Heart right ventricle (tissue), 16 donors: ENCODE measurements at places on chromosomes 11 and 22. TPM values are rescaled to one million over a fixed set of nuclear protein-coding genes. Genes with fewer than 3 reads are reported as not detected.

GRCh38 chr22:39724390-39724789 lies 153.8 kb downstream of the CACNA1I start:
- no peak for DNase-seq

- no peak for DNase-seq
Measured at GRCh38 chr11:93028960-93029522, 59.6 kb downstream of the MTNR1B start.

B3GAT1 gene
- 0.05 TPM for total RNA-seq

DNA sequence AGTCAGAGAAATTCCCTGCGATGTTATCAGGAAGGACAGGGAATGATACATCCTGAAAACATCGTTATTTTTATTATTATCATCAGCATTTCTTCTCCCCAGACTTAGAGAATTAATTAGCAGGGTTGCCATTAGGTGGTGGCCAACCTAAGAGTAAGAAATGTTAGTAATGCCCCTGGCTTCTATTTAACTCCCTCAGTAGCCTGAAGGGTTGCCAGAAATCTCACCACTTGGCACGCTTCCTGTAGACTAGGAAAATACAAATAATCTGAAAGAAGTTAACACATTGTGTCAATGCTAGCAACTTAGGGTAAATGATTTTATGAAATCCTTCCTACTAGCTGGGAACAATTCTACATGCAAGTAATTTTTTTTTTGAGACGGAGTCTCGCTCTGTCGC lies 45.5 kb downstream of the ENDOD1 start:
- no peak for DNase-seq

- peak; percentile 46 for DNase-seq
Measured at GRCh38 chr11:114774599-114775361, 96.5 kb downstream of the NXPE2 start.

ISX gene
- total RNA-seq = not detected

GRCh38 chr11:90646266-90646665 lies 423.4 kb upstream of the CHORDC1 start:
- DNase-seq = no peak

DMC1 gene
- 1.7 TPM for total RNA-seq

DNA sequence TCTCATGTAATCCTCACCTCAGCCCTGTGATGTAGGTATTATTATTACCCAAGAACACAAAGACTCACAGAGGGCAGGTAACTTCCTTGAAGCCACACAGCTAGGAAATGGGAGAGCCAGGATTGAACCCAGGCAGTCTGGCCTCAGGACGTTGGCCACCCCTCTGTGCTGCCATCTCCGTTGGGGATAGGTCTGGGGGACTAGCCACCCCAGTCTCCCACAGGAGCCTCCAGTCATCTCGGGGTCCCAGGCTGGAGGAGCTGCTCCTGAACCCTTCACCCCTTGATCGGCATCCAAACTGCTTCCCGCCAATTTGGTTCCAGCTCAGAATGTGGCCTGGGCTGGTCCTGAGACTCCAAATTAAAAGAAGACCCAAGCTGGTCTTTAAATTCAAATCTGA lies 10.4 kb upstream of the TCF20 start:
- no peak for DNase-seq

DNA sequence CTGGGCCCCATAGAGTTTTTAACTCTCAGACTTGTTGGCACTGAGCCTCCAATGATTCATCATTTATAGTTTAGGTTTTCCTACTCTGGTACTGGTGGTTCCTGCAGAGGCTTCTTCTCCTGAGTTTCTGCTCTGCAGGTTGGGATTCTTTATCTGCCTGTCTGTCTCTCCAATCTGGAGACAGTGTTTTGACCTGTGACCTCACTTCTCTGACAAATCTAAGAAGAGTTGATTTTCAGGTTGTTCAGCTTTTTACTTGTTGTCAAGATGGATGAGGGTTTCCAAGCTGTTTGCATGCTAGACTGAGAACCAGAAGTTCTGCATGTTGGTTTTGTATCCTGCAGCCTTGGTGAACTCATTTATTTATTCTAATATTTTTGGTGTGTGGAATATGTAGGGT lies 63.9 kb downstream of the JAM3 start:
- no peak for DNase-seq

- DNase-seq = peak; percentile 83
Measured at GRCh38 chr22:27662359-27663301, 138.9 kb downstream of the MN1 start.

DNA sequence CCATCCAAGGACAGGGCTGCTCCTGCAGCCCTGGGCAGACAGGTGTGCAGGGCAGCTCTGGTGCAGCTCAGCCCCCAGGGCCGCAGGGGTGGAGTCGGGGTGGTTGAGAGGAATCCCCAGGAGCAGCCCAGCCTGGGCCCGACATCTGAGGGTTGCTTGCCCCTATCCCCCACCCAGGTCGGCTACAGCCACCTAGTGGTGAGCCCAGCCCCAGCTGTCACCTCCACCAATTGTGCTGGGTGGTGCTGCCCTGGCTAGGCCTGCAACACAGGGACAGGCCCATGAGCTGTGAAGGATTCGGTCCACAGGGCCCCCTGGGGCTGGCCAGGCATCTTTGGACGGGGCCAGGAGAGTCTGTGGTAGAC lies 29.6 kb downstream of the RTN4R start:
- peak; percentile 63 for DNase-seq

- no peak for DNase-seq
Measured at GRCh38 chr11:74008373-74009229, at the start of gene UCP3. UCP3 (minus strand) TSS chr11:74009085; CDS start chr11:74007042, 2,043 bp downstream.

CRYBB2 gene
- total RNA-seq = not detected

SF1 gene
- total RNA-seq = 174 TPM

KDM4D gene
- total RNA-seq = 0.89 TPM

DNA sequence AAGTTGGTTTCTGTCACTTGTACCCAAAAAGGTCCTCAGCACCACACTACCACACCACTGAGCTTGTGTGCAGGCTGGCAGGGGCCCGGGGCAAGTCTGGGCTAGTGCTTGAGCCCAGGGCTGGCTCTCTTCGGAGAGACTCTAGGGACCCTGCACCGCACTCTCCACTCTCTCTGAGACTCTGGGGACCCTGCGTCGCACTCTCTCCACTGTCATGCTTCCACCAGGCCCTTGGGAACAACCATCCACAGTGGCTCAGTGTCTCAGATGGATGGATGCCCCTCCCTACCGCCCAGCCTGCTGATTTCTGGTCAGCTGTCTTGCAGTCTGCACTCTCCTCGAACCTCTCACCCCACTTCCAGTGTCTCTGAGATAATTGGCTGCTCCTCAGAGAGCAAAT lies 2.0 kb upstream of the SBF1 start:
- DNase-seq = no peak

GRCh38 chr22:19387038-19387437 lies 44.5 kb downstream of the HIRA start:
- DNase-seq = no peak

GRCh38 chr11:69136471-69136870 lies 19.3 kb upstream of the SMIM38 start:
- DNase-seq = no peak

DNA sequence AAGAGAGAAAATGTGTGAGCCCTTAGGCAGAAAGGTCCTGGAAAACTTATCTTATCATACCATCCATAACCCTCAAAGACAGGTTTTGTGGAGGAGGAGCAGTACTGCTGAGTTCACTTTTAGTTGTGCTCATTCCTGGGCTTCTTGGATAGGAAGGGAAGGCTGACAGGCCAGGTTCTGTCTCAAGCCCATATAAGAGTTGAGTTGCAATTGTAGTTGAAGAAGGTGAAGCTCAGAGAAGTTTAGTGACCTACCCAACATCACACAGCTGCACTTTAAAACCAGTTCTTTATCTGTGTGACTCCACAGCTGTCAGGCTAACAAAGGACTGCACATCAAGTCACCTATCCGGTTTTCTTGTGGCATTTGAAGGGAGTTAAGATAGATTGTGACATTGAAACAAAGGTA lies 13.0 kb downstream of the TEAD1 start:
- no peak for DNase-seq

FGF3 gene
- not detected for total RNA-seq

NPAS4 gene
- total RNA-seq = not detected

DNA sequence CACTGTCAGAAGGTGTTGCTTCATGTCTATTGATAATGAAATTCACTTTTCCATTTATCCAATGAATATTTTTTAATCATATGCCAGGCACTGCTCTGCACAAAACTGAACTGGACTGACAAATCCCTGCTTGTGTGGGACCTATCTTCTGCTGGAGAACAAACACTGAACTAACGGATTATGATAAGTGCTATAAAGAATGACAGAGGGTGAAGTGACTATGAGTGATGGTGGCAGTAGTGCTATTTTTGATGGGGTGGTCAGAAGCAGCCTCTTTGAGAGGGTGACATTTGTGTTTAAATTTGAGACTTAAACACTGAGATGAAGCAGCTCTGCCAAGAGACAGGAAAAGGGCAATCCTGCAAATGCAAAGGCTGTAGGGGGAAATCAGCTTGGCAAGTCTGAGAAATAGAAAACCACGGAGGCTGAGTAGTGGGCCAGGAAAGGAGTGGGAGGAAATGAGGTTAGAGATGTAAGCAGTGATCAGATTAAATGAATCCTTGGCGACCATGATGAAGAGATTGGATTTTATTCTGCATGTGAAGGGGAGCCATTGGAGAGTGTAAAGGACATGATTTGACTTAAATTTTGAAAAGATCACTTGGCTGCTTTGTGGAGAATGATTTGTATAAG lies 6.0 kb downstream of the TBCEL start:
- no peak for DNase-seq

GRCh38 chr11:119892311-119892808 lies 163.4 kb upstream of the NECTIN1 start:
- peak; percentile 55 for DNase-seq

OR52K1 gene
- total RNA-seq = not detected

PLEKHB1 gene
- 6.5 TPM for total RNA-seq

- no peak for DNase-seq
Measured at GRCh38 chr11:124943254-124943616, 7.4 kb upstream of the HEPACAM start.

- no peak for DNase-seq
Measured at GRCh38 chr22:37157516-37158285, 8.0 kb upstream of the IL2RB start.

DNA sequence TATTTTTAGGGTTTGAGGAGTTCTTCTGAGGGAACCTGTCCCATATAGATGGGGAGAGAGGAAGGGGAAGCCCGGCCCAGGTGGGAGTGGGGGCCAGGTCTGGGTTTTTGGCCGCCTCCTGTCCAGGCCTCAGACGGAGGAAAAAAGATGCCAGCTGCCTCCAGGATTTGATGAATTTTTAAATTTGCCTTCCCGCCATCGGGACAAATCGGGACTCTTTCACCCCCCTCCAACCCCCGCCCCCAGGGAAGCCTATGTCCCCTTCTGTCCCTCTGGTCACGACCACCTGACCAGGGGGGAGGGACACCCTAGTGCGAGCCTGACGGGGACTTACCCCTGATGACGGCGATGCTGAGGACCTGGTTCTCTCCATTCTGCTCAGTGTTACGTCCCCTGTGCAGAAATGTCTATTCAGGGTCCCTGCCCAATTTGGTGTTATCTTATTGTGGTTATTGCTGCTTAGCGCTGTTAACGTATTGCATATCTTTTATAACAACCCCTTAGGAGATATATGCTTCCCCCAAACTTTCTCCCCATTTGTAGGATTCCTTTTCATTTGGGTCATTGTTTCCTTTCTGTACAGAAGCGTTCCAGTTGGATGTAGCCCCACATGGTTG lies 115.9 kb upstream of the GRK3 start:
- no peak for DNase-seq

NAALAD2 gene
- total RNA-seq = 0.38 TPM

DNA sequence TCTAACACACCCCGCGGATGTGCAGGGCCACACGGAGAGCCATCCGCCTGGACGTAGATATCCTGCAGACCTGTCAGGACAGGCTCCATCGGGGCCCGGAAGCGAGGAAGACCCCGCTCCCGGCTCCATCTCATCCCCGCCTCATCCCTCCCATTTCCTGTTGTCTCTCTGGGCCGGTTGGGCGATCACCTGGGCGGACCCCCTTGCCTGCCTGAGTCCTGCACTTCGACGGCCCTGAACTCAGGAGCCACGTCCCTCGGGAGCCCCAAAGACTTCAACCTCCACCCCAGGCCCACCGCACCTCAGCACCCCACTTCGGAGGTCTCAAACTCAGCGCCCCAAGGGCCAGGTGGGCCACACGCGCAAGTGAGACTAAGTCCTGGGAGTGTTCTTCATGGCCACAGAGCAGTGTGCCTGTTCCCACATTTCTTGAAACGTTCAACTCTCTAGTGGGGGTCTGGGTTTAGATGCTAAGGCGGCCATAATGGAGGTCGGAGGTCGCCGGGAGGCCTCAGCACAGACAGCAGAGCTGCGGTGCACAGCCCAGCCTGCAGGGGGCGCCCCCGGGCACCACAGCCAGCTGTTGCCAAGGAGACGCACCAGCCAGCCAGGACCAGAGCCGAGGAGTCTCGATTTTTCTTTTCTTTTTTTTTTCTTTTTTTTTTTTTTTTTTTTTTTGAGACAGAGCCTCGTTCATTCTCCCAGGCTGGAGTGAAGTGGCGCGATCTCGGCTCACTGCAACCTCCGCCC lies 26.0 kb upstream of the FADD start:
- no peak for DNase-seq

GRCh38 chr22:26887456-26887855 lies 230.1 kb downstream of the MIAT start:
- DNase-seq = no peak

GRCh38 chr22:41876675-41877074 lies 38.2 kb downstream of the SHISA8 start:
- DNase-seq = no peak

DNA sequence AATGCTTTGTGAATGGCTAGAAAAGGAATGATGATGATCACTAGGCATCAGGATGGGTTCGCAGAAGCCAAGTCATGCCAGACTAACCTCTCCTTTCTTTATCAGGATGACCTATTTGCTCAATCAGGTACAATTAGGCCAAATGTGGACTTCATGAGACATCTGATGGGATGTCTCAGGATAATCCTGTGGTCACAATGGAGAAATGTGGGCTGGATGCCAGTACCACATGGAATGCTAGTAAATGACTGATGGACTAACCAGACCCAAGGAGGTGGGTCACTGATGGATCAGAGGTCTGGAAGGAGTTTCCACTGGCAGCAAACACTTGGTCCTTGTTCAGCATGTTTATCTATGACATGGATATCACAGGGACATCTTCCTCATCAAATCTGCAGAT lies 94.8 kb upstream of the PHOX2A start:
- no peak for DNase-seq

DNA sequence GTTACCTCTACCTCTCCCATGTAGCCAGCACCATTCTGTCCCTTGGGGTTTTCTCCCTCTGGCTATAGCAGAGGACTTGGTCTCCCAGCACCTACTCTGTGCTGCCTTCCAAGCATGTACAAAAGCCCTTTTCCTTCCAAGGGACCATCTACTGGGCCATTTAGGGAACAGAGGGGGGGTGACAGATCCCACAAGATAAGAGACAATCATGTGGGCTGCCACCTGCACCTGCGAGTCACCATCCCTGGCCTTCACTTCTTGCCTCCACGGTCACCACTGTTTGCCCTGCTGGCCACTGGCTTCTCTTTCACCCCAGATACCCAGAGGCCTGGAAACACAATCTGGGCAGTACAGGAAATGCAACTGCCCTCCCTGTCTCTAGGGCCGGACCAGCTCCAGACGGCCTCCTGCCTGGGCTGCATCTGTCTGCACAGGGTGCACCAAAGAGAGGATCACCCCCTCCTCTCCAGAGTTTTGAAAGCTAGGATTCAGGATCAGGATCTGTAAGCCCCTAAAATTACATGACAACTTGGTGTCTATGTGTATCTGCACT lies 160.8 kb upstream of the NECTIN1 start:
- no peak for DNase-seq

GRCh38 chr22:17481424-17481823 lies 81.9 kb upstream of the SLC25A18 start:
- DNase-seq = no peak

- no peak for DNase-seq
Measured at GRCh38 chr11:70082829-70083228, 4.7 kb downstream of the ANO1 start.

GRCh38 chr11:72771507-72771906 lies 19.3 kb upstream of the ARAP1 start:
- DNase-seq = no peak
